Tracheal epithelial cell (primary cell): ENCODE measurements at places on chromosomes 12 and 14. TPM values are rescaled to one million over a fixed set of nuclear protein-coding genes. Genes with fewer than 3 reads are reported as not detected.

The PDZRN4 gene
- not detected in 2 replicates for total RNA-seq

The LAG3 gene
- 0.24 TPM in 1 of 2 replicates, not detected in the other for total RNA-seq

The PDE3A gene
- total RNA-seq, result not detected in 2 replicates

The DENND5B gene
- 3.6 and 4.5 TPM in 2 replicates for total RNA-seq

The TBX5 gene
- total RNA-seq, result not detected in 2 replicates

The PTGER2 gene
- 2.4 TPM in 1 of 2 replicates, not detected in the other for total RNA-seq

The ACYP1 gene
- 3.4 and 4.3 TPM in 2 replicates for total RNA-seq

The KLHDC1 gene
- 0.43 and 0.72 TPM in 2 replicates for total RNA-seq

The ASCL1 gene
- total RNA-seq, result not detected in 2 replicates
